Non-pigmented ciliary epithelial cell (primary cell): ENCODE measurements at places on chromosomes 12 and 14.

DNA sequence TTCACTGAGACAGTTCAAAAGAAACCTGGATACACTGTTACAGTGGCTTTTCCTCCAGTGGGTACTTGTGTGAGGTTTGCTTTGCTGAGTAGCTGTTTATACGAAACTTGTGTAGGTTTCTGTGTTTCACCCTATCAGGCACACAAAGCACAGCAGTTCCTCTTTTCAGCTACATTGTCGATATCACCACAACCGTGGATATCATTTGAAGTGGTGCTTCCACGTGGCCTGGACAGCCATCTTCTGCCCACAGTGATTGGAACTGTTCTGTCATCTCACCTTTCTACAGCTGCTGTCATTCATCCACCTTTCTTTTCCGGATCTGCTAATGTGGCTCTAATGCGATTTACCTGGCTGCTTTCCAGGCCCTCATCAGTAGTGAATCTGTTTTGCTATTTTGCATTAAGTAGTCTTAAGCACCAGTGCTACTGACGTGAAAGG lies 368.8 kb downstream of the SYT1 start:
- DNase-seq, result no peak

GRCh38 chr14:22418631-22419030 lies 170.4 kb downstream of the DAD1 start:
- DNase-seq, result no peak

DNA sequence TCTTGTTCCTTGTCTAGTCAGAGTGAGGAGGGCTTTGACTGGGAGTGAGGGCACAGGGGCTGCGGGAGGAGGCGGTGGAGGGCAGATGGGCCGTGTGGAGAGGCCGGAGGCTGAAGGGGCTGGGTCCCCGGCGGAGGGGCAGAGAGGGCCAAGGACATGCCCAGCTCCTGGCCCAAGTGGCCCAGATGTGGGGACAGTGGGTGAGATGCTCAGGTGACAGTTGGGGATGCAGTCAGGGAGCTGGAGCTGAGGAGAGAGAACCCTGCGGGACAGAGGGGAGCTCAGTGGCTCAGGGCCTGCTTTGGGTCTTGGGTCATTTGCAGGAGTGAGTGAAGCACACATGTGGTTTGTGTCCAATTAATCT lies 26.5 kb upstream of the PLD4 start:
- no peak for DNase-seq

GRCh38 chr14:103581206-103581605 lies 18.4 kb downstream of the COA8 start:
- DNase-seq, result no peak

DNA sequence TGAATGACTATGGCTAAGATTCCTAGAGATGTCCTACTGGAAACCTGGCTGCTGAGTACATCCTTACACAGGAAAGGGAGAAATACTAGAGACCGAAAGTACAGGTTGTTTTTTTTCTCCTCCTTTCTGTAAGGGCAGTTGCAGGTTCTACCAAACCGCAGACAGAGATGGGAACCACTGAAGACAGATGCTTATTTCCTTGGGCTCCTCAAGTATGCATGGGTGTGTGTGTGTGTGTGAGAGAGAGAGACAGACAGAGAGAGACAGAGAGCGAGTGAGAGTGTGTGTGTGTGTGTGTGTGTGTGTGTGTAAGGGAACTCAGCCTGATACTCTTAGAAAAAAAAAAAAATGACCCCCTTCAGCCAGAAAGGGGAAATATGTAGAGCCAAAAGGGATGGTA lies 42.5 kb downstream of the MAP4K5 start:
- no peak for DNase-seq

DNA sequence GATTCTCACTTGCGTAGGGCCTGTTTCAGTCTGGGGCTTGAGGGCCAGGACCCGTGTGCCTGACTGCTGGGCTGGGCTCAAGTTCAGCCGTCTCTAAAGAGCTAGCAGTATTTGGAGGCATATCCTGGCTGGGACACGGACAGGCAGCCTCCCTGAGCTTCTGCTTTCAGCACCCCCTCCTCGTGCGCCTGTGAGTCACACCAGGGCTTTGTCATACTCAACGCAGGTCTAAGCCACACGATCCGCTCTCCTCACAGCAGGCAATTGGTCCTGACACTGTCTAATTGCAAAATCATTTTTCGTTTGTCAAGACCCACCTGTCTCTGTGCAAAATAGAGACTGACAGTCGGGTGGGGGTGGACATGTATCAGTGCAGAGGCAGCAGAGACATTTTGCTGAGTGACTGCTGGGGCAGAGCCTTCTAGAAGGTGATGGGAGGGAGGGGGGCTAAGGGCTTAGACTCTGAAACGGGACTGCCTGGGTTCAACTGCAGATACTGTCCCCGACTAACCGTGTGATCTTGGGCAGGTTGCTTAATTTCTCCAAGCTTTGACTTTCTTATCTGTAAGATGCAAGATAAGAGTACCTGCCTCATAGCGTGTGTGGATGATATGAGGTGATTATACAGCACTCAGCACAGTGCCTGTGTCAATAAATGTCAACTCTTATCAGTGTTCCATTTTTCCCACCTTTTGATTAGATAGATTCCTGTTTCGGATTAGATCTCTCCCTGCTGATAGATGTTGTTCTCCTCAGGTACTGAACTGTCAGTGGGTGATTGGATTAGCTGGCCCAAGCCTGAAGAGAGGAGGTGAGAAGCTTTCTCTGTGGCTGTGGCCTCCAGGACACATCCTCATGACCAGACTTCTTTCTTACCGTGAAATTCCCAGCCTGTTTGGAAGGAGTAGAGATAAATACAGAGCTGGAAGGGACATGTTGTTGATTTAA lies 53.1 kb downstream of the KCNA1 start:
- DNase-seq, result peak; percentile 15

GRCh38 chr12:32248441-32249140 lies 141.9 kb downstream of the BICD1 start:
- no peak for DNase-seq

DNA sequence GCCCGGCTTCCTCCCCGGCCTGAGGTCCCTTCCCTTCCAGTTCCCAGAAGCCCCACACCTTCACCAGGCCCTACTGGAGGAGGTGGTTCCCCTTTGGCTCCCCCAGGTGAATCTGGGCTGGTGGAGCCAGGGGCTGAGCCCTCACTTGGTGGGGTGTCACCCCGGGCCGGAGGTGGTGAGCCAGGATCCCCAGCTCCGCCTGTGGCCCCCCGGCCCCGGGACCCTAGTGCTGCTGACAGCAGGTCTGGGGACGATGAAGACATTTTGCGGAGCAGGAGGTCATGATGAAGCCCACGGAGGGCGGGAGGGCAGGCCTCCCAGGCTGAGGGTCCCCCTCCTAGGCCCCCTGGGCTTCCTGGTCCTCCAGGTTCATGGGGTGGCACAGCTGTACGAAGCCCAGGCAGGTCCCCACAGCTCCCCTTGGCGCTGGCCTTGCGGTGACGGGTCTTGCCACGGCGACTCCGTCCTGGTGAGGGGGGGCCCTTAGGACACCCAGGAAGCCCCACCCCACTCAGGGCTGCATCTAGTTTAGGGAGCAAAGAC lies 16.6 kb downstream of the MAP3K12 start:
- no peak for DNase-seq

DNA sequence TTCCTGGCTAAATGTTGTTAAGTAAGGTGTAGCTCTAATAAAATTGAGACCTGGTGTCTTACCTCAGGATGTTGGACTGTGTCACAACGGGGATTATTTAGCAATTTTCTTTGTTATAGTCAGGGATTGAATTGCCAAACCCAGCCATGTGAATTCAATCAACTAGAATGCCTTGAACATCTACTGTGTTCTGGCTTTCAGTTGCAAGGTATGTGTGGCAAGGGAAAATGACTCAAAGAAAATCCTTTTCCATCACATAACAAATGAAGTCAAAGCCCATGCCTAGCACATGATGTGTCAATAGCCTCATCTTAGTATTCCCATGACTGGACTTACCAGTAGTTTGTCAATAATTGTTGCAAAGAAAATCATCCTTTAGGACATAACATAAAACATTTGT lies 519.8 kb upstream of the FLRT2 start:
- no peak for DNase-seq

GRCh38 chr14:86279405-86279804 lies 749.5 kb downstream of the FLRT2 start:
- no peak for DNase-seq

DNA sequence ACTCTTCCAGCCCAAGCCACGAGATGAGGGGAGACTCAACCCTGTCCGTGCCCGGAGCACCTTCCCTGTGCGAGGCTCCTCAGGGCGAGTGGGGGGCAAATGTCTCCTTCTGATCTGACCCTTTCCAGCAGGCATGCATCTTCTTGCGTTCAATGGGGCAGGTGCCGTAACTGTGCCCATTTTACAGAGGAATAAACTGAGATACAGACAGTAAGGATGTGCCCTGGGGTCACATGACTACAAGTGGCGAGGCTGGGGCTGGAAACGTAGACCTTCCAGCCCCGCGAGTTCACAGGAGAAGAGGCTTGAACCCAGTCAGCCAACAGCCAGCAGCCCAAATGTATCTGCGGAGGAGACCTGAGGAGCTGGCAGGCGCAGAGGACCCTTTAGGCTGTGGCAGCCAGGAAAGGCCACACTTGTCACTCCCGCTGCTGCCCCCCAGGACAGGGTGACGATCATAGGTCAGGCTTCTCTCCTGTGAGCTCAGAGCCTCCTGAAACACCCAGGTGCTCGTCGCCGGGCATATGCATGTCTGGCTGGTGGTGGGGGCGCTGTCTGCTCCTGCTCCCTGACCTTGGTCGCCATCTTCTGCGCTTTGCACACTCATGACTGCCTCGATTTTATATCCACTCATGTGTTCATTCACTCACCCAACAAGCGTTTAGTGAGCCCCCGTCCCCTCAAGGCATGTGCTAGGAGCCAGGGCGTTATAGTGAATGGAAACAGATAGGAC lies 41.7 kb downstream of the CCDC88C start:
- DNase-seq, result no peak

GRCh38 chr12:107632246-107632645 lies 53.4 kb upstream of the PWP1 start:
- no peak for DNase-seq

DNA sequence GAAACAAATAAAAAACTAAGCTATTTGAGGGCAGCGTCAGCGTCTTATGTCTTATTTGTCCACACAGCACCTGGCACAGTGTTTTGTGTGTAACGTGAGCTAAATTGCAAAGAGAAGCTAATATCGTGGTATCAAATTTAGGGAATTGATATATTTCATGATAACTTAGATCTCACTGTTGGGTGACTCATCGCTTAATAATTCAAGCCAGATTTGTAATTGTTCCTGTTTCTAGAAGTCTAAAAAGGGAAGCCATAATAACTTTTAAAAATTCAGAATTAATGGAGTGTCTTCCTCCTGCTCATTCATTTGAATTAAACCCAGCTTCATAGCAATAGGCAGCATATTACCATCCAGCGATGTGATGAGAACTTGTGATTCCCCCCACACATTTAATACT lies 214.7 kb downstream of the PDZRN4 start:
- DNase-seq, result no peak

DNA sequence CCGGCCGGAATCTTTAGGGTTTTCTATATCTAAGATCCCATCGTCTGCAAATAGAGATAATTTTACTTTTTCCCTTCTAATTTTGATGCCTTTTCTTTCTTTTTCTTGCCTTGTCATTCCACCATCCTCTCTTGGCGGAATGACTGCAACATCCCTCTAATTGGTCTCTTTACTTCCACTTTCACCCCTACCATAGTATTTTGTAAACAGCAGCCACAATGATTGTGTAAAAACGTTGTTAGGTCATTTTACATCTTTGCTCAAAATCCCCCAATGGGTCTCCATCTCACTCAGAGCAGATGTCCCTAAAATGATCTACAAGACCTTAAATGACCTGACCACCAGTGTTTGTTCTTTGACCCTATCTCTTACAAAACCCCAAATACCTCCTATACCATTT lies 80.0 kb upstream of the STAC3 start:
- no peak for DNase-seq

- DNase-seq, result no peak
Measured at GRCh38 chr12:31444736-31445135, 118.8 kb upstream of the SINHCAF start.

- no peak for DNase-seq
Measured at GRCh38 chr12:123040106-123040505, 59.6 kb downstream of the ARL6IP4 start.

- peak; percentile 28 for DNase-seq
Measured at GRCh38 chr14:64253672-64254071, 40.5 kb downstream of the ESR2 start.

DNA sequence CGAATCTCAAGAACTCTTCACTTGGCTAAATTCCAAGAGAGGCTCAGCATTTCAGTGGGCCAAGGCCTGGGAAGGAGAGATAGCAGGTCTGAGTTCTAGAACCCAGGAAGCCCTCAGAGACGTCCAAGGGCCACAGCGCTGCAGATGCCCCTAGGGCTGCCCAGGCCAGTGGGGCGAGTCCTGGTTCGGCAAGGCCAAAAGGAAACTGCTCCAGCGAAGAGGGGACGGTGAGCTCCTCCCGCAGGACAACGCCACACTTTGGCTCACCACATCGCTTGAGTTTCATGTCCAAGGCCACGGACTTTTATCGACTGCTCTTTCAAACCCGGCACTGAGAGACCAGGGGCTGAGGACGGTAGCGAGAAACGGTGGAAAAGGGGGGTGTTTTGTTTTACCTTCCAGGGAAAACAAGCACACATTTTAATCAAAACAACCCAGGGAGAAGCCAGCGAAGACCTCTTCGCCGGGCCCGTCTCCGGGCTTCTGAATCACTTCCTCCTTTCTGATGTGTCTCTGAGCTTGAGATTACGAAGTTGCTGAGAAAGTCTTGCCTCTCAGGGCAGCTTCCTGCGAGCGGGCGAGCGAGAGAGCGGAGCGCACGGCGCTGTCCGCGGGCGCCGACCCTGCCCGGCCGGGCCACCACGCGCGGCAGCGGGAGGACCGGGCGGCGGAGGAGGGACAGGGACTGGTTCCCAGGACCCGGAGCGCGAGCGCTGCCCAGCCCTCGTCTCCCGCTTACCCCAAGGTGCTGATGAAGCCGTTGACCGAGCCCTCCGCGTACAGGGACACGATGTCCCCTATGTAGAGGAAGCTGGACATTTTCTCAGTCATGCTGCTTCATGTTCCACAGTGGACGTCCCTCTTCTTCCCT lies 808 bp downstream of the ITPR2 start:
- no peak for DNase-seq

DNA sequence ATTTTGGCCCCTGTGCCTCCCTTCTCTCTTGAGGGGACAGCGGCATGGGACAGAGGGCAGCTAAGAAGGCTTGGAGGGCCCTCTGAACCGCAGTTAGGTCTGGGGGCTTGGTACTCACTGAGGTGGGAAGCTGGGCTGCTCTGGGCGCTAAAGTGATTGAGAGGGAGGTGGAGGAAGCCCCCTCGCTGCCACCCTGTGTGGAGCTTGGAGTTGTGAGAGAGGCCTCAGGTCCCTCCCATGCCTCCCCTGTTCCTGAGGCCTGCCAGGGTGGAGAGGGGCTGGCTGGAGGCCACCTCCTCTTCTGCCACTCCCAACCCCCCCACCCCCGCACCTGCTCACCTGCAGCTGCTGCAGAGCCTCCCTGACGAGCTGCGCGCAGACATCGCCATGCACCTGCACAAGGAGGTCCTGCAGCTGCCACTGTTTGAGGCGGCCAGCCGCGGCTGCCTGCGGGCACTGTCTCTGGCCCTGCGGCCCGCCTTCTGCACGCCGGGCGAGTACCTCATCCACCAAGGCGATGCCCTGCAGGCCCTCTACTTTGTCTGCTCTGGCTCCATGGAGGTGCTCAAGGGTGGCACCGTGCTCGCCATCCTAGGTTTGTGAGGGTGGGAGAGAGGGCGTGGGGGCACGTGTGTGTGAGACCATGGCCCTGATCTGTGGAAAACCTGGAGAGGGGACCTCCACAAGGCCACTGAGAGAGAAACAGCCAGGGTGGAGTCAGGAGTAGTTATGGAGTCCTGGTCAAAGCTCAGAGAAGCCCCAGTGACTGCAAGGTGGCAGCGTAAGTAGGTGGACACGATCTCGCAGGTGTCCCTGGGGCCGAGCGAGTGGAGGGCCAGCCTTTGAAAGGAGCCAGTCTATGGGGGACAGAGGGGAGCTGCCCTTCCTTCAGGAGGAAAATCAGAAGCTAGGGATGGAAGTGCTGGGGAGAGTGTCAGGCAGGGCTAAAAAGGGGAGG lies 11.2 kb downstream of the KCNH3 start:
- no peak for DNase-seq
